Activated T-helper 1 cell treated with anti-CD3 and anti-CD28 coated beads, Interleukin-12 subunit alpha, Interleukin-12 subunit beta, Interleukin-2, Interleukin-4 antibody, amounts not matched to agents 30 ng/mL and 10 ng/mL and 1 ng/mL, durations not matched to agents 14 hours and 24 hours and 36 hours (primary cell): ENCODE measurements at places on chromosomes 6 and 20.
A peak's percentile ranks its signal among the peaks of the same experiment; 100 is the strongest.

DNA sequence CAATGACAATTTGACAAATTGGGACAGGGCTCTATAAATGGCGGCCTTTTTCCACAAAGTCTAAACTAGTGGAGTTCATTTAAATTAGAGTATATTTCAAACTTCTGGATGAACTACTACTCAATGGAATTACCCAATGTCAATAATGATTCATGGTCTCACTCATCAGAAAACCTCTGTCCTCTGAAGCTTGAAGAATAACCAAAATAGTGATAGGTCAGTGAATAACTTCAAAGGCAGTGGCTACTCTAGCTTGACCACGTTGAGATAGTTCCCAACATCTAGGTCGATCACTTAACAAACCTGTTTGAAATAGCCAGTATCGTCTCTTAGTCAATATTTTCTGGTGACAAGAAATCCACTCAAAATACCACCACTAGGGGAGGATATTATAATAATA, 197.6 kb downstream of the HDGFL1 start:
- no peaks in the 10 kb centered on the region for H3K4me1 ChIP-seq
- no peak for DNase-seq
- no peaks in the 10 kb centered on the region for H3K27me3 ChIP-seq
- H3K4me3 ChIP-seq = no peak overlapping the region
- no peak overlapping the region for H3K27ac ChIP-seq
- no peaks in the 10 kb centered on the region for H3K36me3 ChIP-seq

DNA sequence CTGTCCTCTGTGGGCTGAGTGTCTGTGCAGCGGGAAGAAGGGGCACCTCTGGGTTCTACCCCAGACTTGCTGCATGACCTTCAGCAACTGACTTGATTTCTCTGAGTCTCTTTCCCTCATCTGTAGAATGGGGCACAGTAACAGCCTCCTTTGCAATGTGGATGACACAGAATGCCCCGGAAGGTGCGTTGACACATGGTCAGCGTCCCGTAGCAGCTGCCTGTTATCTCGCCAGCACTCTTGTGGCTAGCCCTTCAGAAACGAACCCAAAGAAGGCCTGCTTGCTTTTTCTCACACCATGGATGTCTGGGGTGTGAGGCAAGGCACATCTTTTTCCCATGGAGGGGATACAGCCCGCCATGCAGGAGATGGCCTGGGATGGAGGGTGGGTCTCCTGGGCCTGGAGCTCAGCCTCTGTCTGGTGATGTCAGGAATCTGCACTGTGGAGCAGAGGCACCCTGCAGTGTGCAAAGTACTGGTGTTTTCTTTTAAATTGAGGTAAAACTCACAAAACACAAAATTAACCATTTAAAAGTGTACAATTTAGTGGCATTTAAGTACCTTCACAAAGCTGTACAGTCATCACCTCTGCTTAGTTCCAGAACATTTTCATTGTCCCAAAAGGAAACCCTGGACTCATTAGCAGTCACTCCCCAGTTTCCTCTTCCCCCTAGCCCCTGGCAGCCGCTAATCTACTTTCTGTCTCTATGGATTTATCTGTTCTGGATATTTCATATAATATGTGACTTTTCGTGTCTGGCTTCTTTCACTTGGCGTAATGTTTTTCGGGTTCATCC, 59.8 kb upstream of the FAM83D start:
- H3K36me3 ChIP-seq = peaks cover 30% of the 10 kb centered on the region
- H3K27ac ChIP-seq = peak overlapping the region; percentile 50
- no peaks in the 10 kb centered on the region for H3K27me3 ChIP-seq

GRCh38 chr6:42113936-42114636, 28.3 kb downstream of the C6orf132 start:
- H3K4me1 ChIP-seq = no peaks in the 10 kb centered on the region
- DNase-seq = no peak
- H3K4me3 ChIP-seq = no peak overlapping the region
- peaks cover 12% of the 10 kb centered on the region for H3K27me3 ChIP-seq
- no peak overlapping the region for H3K27ac ChIP-seq

- no peaks in the 10 kb centered on the region for H3K4me1 ChIP-seq
- H3K36me3 ChIP-seq = no peaks in the 10 kb centered on the region
- H3K27ac ChIP-seq = no peak overlapping the region
- no peak overlapping the region for H3K4me3 ChIP-seq
Measured at GRCh38 chr6:97306544-97307320, 23.7 kb upstream of the MMS22L start.

GRCh38 chr20:51526106-51526470, 16.4 kb downstream of the NFATC2 start:
- H3K36me3 ChIP-seq = peaks cover 44% of the 10 kb centered on the region
- peak overlapping the region; percentile 72 for H3K4me3 ChIP-seq
- peak overlapping the region; percentile 96 for H3K27ac ChIP-seq
- H3K4me1 ChIP-seq = peaks cover 85% of the 10 kb centered on the region
- H3K27me3 ChIP-seq = no peaks in the 10 kb centered on the region
- no peak for DNase-seq

GRCh38 chr6:57207141-57207540, 15.0 kb downstream of the RAB23 start:
- H3K36me3 ChIP-seq = peaks cover 8% of the 10 kb centered on the region
- DNase-seq = no peak
- H3K4me1 ChIP-seq = peaks cover 7% of the 10 kb centered on the region
- no peak overlapping the region for H3K4me3 ChIP-seq

DNA sequence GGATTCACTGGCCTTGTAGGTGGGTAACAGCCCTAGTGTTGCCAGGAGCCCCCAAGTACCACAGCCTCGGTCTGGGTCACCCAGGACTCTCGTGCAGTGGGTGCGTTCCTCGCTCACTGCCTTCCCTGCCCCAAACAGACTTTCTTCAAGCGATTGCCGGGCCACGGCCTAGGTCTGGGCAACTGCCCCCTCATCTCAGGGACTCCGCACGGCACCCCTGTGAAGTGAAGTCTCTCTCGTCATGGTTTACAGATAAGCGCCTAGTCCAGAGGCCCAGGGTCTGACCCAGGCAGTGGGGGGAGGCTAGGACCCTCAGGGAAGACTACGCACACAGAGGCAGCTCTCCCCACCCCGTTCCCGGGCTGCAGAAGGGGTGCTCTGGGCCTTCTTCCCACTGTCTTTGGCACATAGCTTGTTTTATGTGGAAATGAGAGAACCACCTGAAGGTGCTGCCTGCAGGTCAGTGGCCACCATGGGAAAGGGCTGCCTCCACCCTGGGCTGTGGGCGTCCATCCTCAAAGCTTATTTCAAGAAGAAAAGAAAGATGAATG, 220.8 kb downstream of the ERMARD start:
- no peaks in the 10 kb centered on the region for H3K36me3 ChIP-seq
- no peak overlapping the region for H3K4me3 ChIP-seq
- H3K27me3 ChIP-seq = peaks cover 2% of the 10 kb centered on the region

DNA sequence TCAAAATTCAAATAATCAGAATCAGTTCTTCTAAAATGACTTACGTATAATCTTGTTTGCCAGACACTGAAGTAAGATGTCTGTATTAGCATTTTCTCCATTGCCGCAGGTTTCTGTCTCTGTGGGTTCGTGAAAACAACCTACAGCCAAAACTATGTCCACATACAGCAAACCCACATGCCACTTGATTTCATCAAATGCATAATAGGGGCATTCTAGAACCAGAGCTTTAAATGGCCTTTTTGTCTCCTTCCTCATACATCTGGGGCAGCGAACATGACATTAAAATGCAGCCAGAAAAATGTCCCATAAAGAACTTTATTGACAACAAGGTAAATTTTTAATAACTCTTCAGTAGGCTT, 90.2 kb upstream of the QKI start:
- no peak for DNase-seq
- H3K4me3 ChIP-seq = no peak overlapping the region
- H3K36me3 ChIP-seq = no peaks in the 10 kb centered on the region
- no peaks in the 10 kb centered on the region for H3K4me1 ChIP-seq
- H3K27me3 ChIP-seq = peaks cover 8% of the 10 kb centered on the region
- no peak overlapping the region for H3K27ac ChIP-seq

- DNase-seq = no peak
- no peak overlapping the region for H3K4me3 ChIP-seq
- H3K27ac ChIP-seq = no peak overlapping the region
- no peaks in the 10 kb centered on the region for H3K27me3 ChIP-seq
- no peaks in the 10 kb centered on the region for H3K36me3 ChIP-seq
- H3K4me1 ChIP-seq = peaks cover 5% of the 10 kb centered on the region
Measured at GRCh38 chr20:37973059-37973910, 60.0 kb downstream of the TTI1 start.

DNA sequence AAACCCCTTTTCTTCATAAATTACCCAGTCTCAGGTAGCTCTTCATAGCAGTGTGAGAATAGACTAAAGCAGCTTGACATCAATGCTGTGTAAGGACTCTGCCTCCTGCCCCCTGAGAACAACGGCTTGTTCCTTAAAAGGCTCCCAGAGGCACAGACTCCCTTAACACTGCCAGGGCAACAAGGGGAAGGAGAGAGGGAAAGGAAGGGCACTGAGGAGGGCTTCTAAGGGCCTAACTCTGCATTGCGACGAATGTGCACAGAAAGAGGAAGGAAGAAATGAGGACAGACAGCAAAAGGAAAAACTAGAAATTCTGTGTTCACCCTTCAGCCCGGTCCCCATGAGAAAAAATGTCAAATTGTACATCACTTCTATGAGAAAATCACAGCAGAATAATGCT, 74.0 kb downstream of the AGPAT4 start:
- peaks cover 6% of the 10 kb centered on the region for H3K36me3 ChIP-seq
- no peaks in the 10 kb centered on the region for H3K27me3 ChIP-seq
- no peaks in the 10 kb centered on the region for H3K4me1 ChIP-seq
- no peak for DNase-seq
- H3K4me3 ChIP-seq = no peak overlapping the region

- no peak overlapping the region for H3K4me3 ChIP-seq
- no peaks in the 10 kb centered on the region for H3K36me3 ChIP-seq
- H3K4me1 ChIP-seq = peaks cover 10% of the 10 kb centered on the region
- peak overlapping the region; percentile 85 for H3K27ac ChIP-seq
- no peak for DNase-seq
Measured at GRCh38 chr6:26222571-26222970, 135.3 kb downstream of the HFE start.

- no peak for DNase-seq
- no peaks in the 10 kb centered on the region for H3K4me1 ChIP-seq
- no peak overlapping the region for H3K27ac ChIP-seq
- H3K27me3 ChIP-seq = no peaks in the 10 kb centered on the region
- H3K36me3 ChIP-seq = peaks cover 3% of the 10 kb centered on the region
Measured at GRCh38 chr20:59214606-59215547, 51.3 kb downstream of the ZNF831 start.

GRCh38 chr6:164102693-164103092, 688.2 kb downstream of the QKI start:
- H3K4me3 ChIP-seq = no peak overlapping the region
- peaks cover 2% of the 10 kb centered on the region for H3K27me3 ChIP-seq
- H3K36me3 ChIP-seq = no peaks in the 10 kb centered on the region
- H3K4me1 ChIP-seq = no peaks in the 10 kb centered on the region
- H3K27ac ChIP-seq = no peak overlapping the region
- no peak for DNase-seq

- H3K27ac ChIP-seq = peak within 1 kb of the TSS; percentile 93
- peaks cover 6% of the 10 kb centered on the region for H3K27me3 ChIP-seq
- peaks cover 2% of the 10 kb centered on the region for H3K36me3 ChIP-seq
- DNase-seq = peak; percentile 86
- peaks cover 19% of the 10 kb centered on the region for H3K4me1 ChIP-seq
Measured at GRCh38 chr20:17569616-17570346, at the start of gene DSTN. DSTN (plus strand) TSS chr20:17570075; CDS start chr20:17570209, 134 bp downstream.

GRCh38 chr20:36929290-36929689, 22.2 kb downstream of the SAMHD1 start:
- H3K27me3 ChIP-seq = no peaks in the 10 kb centered on the region
- peaks cover 45% of the 10 kb centered on the region for H3K36me3 ChIP-seq
- peak overlapping the region; percentile 48 for H3K27ac ChIP-seq
- no peak for DNase-seq
- H3K4me3 ChIP-seq = no peak overlapping the region
- H3K4me1 ChIP-seq = peaks cover 34% of the 10 kb centered on the region

GRCh38 chr6:118206221-118206620, 299.2 kb downstream of the SLC35F1 start:
- H3K4me1 ChIP-seq = no peaks in the 10 kb centered on the region
- DNase-seq = no peak
- no peaks in the 10 kb centered on the region for H3K36me3 ChIP-seq
- H3K27ac ChIP-seq = no peak overlapping the region

DNA sequence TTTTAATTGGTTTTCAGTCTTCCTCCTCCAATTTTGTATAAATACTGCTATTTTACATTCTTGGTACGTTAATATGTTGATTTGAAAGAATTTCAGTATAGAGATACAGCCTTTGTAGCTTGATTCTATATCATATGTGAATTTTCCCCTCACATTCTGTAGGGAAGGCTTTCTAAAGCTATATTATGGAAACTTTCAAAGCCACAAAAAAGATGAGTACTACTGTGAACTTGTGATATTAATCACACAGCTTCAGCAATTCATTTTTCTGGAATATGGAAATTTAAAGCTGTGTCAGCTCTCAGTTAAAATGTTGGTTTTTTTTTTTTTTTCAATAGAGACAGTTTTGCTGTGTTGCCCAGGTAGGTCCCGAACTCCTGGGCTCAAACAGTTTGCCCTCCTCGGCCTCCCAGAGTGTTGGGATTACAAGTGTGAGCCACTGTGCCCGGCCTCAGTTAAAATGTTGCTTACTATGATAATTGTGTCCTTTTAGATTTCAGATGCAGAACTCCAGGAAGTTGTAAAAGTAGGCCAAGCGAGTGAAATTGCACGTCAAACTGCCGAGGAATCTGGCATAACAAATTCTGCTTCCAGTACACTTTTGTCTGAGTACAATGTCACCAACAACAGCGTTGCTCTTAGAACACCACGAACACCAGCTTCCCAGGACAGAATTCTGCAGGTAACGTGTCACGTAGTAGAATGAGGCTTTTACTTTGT, 20.6 kb downstream of the CDC5L start:
- DNase-seq = no peak
- peaks cover 35% of the 10 kb centered on the region for H3K4me1 ChIP-seq
- H3K27ac ChIP-seq = peak overlapping the region; percentile 52
- H3K36me3 ChIP-seq = peaks cover 63% of the 10 kb centered on the region
- H3K4me3 ChIP-seq = no peak overlapping the region

GRCh38 chr20:47273591-47274235, 82.8 kb downstream of the ZMYND8 start:
- H3K27me3 ChIP-seq = no peaks in the 10 kb centered on the region
- peaks cover 56% of the 10 kb centered on the region for H3K4me1 ChIP-seq
- peak overlapping the region; percentile 8 for H3K4me3 ChIP-seq
- peak overlapping the region; percentile 97 for H3K27ac ChIP-seq
- no peak for DNase-seq

DNA sequence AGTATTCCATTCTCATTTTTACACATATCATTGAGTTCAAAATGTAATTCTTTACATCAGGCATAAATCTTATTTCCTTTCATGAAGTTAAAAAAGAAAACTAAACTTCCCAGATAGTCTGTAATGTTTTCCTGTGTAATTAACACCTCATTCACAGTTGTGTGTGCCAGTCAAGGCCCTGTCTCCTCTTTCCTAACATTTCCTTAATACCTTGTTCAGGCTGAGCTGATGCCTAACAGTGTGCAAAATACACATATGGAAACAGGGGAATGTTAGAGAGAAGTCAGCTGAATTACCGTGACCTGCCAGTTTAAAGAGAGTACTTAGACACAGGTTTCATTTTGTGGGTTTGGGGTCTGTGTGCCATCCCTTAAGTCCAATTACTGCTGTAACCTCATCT, 208.7 kb downstream of the COL9A1 start:
- H3K36me3 ChIP-seq = no peaks in the 10 kb centered on the region
- H3K4me3 ChIP-seq = no peak overlapping the region
- no peaks in the 10 kb centered on the region for H3K27me3 ChIP-seq
- no peak for DNase-seq
